ENCODE measurements at places on chromosomes 5 and 9.

GRCh38 chr9:22424616-22425015 is 22.0 kb upstream of the DMRTA1 start:
- no peak for DNase-seq

DNA sequence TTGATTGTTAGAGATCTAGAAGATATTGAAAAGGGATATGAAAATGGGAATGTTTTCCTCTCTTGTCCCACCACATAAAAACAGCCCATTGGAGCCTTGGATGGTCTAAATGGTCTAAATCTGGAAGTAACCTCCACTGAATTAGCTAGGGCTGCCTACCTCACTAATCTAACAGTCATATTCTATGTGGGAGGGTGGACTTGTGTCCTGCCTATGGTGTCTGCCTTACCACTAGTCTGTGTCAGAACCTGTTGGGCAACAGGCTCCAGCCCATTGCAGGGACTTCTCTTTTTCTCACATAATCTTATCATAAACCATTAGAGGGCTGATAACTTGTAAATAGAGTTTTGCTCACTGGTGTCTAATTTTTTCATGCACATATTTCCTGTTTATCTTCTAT is 548.8 kb upstream of the CDH18 start:
- DNase-seq, result no peak

DNA sequence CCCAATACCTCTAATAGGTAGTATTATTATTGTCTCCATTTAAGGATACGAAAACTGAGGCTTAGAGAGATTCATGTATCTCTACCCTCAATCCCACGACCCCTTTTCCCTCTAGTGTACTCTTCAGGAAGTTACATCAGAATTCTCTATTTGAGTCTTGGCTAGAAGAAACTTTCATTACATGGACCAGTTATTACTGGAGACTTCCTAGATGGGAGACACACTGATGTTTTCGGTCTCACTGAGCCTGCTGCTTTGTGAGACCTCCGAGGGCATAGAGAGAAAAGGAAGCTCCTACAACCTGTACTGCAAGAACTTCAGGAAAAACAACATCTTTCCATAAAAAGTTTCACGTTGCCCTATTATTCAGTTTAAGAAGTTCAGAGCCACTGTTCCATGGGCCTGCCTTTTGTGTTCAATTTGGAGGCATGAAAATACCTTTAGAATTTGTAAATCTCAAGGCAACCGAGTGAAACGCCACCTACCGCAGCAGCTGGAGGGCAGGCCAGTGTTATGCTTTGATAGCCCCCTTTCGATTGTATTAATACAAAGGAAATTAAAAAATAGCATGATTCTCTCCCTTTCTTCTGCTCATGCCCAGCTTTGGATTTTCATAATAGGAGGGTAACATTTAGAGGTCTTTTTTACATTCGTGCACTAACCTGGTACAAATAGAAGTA is 223.3 kb downstream of the EBF1 start:
- no peak for DNase-seq

GRCh38 chr5:178398901-178399700 is 166.5 kb upstream of the PHYKPL start:
- no peak for DNase-seq

DNA sequence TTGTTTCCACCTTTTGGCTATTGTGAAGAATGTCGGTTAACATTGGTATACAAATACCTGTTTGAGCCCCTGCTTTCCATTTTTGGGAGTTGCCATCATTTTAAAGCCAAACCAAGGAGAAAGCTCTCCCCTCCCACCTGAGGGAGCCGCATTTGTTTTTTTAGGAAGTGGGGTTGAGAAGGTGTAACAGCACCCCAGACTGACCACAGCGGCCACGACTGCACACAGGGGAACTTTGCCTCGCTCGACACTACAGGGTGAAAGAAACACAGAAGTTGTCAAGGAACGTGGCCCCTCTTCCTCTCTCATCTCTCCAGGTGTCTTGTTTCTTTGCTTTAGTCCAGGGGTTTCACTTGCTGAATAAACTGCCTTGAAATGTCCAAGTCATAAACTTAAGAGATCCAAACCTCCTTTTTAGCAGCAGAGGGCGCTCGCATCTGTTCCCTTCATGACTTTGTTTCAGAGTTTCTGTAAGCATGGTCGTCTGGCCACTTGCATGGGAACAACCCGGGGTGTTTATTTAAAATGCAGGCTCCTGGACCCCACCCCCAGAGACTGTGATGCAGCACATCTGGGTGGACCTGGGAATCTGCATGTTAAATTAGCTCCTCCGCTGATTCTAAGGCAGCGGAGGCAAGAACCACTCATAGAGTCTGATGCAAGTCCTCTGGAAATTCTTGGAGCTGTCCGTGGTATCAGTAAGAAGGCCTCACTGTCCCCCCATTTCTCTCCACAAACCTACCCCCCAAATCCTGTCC is 2.1 kb upstream of the TTLL11 start:
- DNase-seq, result peak; percentile 28

- no peak for DNase-seq
Measured at GRCh38 chr5:749101-749670, 35.3 kb downstream of the ZDHHC11B start.
